Activated CD4-positive, alpha-beta T cell treated with anti-CD3 and anti-CD28 coated beads for 36 hours (primary cell): ENCODE measurements at places on chromosomes 5 and 9. TPM values are rescaled to one million over a fixed set of nuclear protein-coding genes. Genes with fewer than 3 reads are reported as not detected.

The TMOD1 gene
- total RNA-seq: 1.5 TPM

The TMEM252 gene
- total RNA-seq: not detected

The IFNA8 gene
- total RNA-seq: not detected

The PPP3R2 gene
- total RNA-seq: not detected

The GABRA1 gene
- not detected for total RNA-seq

The SPAAR gene
- total RNA-seq: not detected

The CD72 gene
- 8.7 TPM for total RNA-seq

The AGXT2 gene
- not detected for total RNA-seq

The WNT8A gene
- total RNA-seq: not detected

The GARIN3 gene
- total RNA-seq: 0.79 TPM

The DDX46 gene
- total RNA-seq: 63.5 TPM

The PCDHA4 gene
- not detected for total RNA-seq

The BRD3OS gene
- total RNA-seq: 18.0 TPM

The ROPN1L gene
- total RNA-seq: not detected

The PFN3 gene
- not detected for total RNA-seq

The TLX3 gene
- total RNA-seq: not detected

The SLC34A1 gene
- 0.14 TPM for total RNA-seq

The NR2F1 gene
- not detected for total RNA-seq

The LHX3 gene
- not detected for total RNA-seq

The CAVIN4 gene
- total RNA-seq: 0.18 TPM

The PCDHGB6 gene
- total RNA-seq: not detected

The NOXA1 gene
- total RNA-seq: 0.97 TPM

The FCN2 gene
- total RNA-seq: not detected
